Activated CD4-positive, alpha-beta memory T cell treated with anti-CD3 and anti-CD28 coated beads, Interleukin-2, amount 10 ng/mL, durations not matched to agents 7 days and 5 days (primary cell): ENCODE measurements at places on chromosomes 2 and 18. TPM values are rescaled to one million over a fixed set of nuclear protein-coding genes. Genes with fewer than 3 reads are reported as not detected.

Gene C2orf78
- total RNA-seq, result not detected

Gene ICOS
- total RNA-seq, result 61.8 TPM

DNA sequence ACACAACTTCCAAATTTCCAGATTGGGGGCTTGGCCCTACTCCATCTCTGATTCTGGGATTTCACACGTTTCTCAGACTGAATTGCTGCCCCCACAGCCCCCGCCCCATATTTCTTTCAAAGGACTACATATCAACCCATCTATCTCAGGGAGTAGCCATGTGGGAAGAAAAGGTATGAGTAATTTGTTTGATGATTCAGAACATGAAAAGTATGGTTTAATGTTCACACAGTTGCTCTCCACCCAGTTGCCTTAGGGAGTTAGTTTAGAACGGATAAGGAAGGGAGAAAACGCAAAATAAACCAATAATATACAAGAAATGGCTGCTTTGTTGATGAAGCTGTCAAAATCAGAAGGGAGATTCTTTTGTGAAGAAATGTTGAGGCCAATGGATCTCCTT is 145.1 kb downstream of the PIEZO2 start:
- no peak overlapping the region for H3K4me3 ChIP-seq
- no peaks in the 10 kb centered on the region for H3K27me3 ChIP-seq
- no peaks in the 10 kb centered on the region for H3K4me1 ChIP-seq
- no peak for DNase-seq
- H3K36me3 ChIP-seq, result no peaks in the 10 kb centered on the region
- H3K27ac ChIP-seq, result no peak overlapping the region

Gene MOCOS
- 0.25 TPM for total RNA-seq

GRCh38 chr2:3195641-3196476 is 181.8 kb downstream of the EIPR1 start:
- peaks cover 10% of the 10 kb centered on the region for H3K36me3 ChIP-seq
- H3K4me3 ChIP-seq, result no peak overlapping the region
- no peak overlapping the region for H3K27ac ChIP-seq
